ENCODE measurements at places on chromosomes 4 and X. TPM values are rescaled to one million over a fixed set of nuclear protein-coding genes. Genes with fewer than 3 reads are reported as not detected.

NPNT gene
- total RNA-seq: 23.2 TPM

TRAM1L1 gene
- 8.9 TPM for total RNA-seq

SLC6A14 gene
- 1.1 TPM for total RNA-seq

RHOH gene
- 3.1 TPM for total RNA-seq

ETDA gene
- total RNA-seq: not detected

MAGEA4 gene
- total RNA-seq: not detected

RENBP gene
- 4.9 TPM for total RNA-seq

SLC2A9 gene
- 2.5 TPM for total RNA-seq

GRCh38 chr4:47863486-47863885, 25.6 kb upstream of the CORIN start:
- peaks cover 35% of the 10 kb centered on the region for H3K36me3 ChIP-seq
- H3K27ac ChIP-seq: no peak overlapping the region
- no peak overlapping the region for H3K4me3 ChIP-seq
- peaks cover 3% of the 10 kb centered on the region for H3K4me1 ChIP-seq
- DNase-seq: no peak
- no peaks in the 10 kb centered on the region for H3K27me3 ChIP-seq

GRCh38 chr4:124948976-124949597, 236.6 kb upstream of the ANKRD50 start:
- H3K27me3 ChIP-seq: no peaks in the 10 kb centered on the region
- no peak overlapping the region for H3K4me3 ChIP-seq
- DNase-seq: no peak
- H3K4me1 ChIP-seq: peaks cover 23% of the 10 kb centered on the region
- H3K27ac ChIP-seq: no peak overlapping the region
- no peaks in the 10 kb centered on the region for H3K36me3 ChIP-seq

- peak overlapping the region; percentile 94 for H3K27ac ChIP-seq
- DNase-seq: no peak
- H3K36me3 ChIP-seq: peaks cover 4% of the 10 kb centered on the region
- H3K4me1 ChIP-seq: peaks cover 26% of the 10 kb centered on the region
- peak overlapping the region; percentile 89 for H3K4me3 ChIP-seq
- H3K27me3 ChIP-seq: peaks cover 7% of the 10 kb centered on the region
These were observed 76.5 kb upstream of the BCOR start for GRCh38 chrX:40174001-40174853.

- no peak for DNase-seq
- no peaks in the 10 kb centered on the region for H3K36me3 ChIP-seq
- no peak overlapping the region for H3K27ac ChIP-seq
- H3K27me3 ChIP-seq: no peaks in the 10 kb centered on the region
- H3K4me1 ChIP-seq: peaks cover 4% of the 10 kb centered on the region
These were observed 152.3 kb upstream of the MAD2L1 start for GRCh38 chr4:120218981-120219380.

DNA sequence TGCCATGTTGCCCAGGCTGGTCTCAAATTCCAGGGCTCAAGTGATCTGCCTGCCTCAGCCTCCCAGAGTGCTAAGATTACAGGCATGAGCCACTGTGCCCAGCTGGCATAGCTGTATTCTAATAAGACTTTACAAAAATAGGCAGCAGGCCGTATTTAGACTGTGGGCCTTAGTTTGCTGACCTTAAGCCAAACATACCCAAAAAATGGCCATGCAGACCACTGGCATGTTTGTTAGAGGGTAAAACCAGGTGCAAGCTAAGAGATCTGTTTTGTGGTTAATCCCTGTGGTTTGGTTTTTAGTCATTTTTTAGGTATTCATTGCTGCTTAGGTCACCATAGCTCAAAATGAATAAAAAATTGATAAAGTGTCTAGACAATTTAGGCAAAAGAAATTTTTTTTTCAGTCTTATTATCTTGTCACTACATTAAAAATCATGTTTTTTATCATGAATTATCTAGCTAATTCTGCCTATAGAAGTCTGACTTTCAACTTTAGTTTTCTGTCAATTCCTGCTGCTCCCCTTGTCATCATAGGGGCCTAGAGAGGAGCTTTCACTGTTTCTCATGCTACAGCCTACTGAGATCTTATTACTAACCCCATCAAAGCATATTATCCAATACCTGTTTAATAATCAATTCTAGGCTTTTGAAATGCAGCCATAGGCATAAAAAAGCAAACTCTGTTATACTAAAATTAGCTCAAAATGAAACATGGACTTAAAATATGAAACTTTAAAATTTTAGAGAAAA, 7.5 kb upstream of the SPINK2 start:
- H3K27ac ChIP-seq: no peak overlapping the region
- H3K4me1 ChIP-seq: no peaks in the 10 kb centered on the region
- H3K27me3 ChIP-seq: peaks cover 10% of the 10 kb centered on the region
- H3K36me3 ChIP-seq: no peaks in the 10 kb centered on the region
- DNase-seq: no peak

DNA sequence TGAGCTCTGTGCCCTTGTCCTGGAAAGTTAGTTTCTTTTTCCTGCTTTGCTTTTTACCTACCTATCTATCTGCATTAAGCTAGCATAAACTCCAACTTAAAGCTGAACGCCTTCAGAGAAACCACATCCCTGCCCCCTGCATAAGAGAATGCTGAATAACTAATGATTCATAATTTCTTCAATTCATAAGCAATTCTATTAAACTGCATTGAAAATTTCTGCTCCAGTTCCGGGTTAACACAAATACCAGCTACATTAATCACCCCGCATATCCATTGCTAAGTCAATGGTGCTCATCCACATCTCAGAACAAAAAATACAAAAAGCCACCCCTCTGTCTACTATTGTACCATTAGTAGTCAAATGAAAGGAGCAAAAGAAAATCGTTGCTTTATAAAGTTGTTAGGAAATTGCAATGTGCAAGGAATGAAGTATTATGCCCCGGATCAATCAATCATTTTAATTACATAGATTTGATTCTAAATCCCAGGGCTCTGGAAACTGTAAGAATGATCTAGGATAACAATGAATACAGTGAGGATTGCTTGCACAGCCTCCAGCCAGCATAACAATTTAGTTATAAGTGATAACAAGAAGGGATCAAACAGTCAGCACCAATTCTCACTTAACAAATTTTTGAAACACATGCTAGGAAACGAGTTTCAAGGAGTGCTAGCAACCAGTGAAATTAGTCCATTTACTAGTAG, 106.8 kb downstream of the ELOVL6 start:
- H3K27ac ChIP-seq: no peak overlapping the region
- H3K4me1 ChIP-seq: peaks cover 14% of the 10 kb centered on the region
- H3K27me3 ChIP-seq: no peaks in the 10 kb centered on the region

- H3K4me3 ChIP-seq: no peak overlapping the region
- no peak overlapping the region for H3K27ac ChIP-seq
- DNase-seq: no peak
- H3K4me1 ChIP-seq: no peaks in the 10 kb centered on the region
- H3K27me3 ChIP-seq: no peaks in the 10 kb centered on the region
These were observed 1005.9 kb downstream of the PDHA2 start for GRCh38 chr4:96845819-96846218.

DNA sequence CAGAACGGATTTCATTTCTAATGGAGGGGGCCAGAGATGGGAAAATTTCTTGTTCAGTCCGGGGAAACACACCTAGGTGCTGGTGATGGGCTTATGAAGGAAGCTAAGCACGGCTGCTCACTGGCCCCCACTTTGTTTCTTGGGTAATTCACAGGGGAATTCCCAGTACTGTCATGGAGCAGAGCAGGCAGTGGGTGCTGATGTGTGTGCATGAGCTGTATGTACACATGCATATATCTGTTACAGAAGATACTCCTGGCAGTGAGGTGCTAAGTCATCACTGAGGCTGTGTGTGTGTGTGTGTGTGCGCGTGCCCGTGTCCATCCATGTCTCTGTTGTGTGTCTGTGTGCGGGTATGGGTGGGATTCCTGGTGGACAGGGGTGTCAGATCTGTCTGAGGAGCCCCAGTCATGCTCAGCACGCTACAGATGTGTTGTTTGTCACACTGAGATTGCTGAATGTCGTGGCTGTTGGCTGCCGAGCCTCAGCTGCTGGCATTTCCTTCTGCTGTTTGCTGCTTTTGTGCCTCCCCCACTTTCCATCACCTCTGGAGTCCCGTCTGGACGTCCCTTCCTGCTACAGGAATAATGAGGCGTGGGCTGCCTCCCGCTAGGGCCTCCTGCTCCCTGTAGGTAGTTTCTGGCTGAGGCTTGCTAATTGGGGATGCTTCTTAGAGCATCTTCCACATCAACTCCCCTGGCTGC, 53.3 kb downstream of the JADE1 start:
- H3K4me3 ChIP-seq: no peak overlapping the region
- peaks cover 29% of the 10 kb centered on the region for H3K4me1 ChIP-seq
- no peaks in the 10 kb centered on the region for H3K27me3 ChIP-seq
- H3K27ac ChIP-seq: peak overlapping the region; percentile 22
- DNase-seq: no peak
- H3K36me3 ChIP-seq: peaks cover 39% of the 10 kb centered on the region

- no peak for DNase-seq
- no peaks in the 10 kb centered on the region for H3K36me3 ChIP-seq
- H3K27me3 ChIP-seq: no peaks in the 10 kb centered on the region
- no peak overlapping the region for H3K4me3 ChIP-seq
These were observed 57.8 kb downstream of the PPP1R2C start for GRCh38 chrX:42720209-42720608.

- H3K27ac ChIP-seq: no peak overlapping the region
- H3K4me3 ChIP-seq: no peak overlapping the region
- no peaks in the 10 kb centered on the region for H3K36me3 ChIP-seq
- H3K27me3 ChIP-seq: no peaks in the 10 kb centered on the region
- H3K4me1 ChIP-seq: no peaks in the 10 kb centered on the region
These were observed 545.0 kb downstream of the GABRG1 start for GRCh38 chr4:45578874-45579273.

DNA sequence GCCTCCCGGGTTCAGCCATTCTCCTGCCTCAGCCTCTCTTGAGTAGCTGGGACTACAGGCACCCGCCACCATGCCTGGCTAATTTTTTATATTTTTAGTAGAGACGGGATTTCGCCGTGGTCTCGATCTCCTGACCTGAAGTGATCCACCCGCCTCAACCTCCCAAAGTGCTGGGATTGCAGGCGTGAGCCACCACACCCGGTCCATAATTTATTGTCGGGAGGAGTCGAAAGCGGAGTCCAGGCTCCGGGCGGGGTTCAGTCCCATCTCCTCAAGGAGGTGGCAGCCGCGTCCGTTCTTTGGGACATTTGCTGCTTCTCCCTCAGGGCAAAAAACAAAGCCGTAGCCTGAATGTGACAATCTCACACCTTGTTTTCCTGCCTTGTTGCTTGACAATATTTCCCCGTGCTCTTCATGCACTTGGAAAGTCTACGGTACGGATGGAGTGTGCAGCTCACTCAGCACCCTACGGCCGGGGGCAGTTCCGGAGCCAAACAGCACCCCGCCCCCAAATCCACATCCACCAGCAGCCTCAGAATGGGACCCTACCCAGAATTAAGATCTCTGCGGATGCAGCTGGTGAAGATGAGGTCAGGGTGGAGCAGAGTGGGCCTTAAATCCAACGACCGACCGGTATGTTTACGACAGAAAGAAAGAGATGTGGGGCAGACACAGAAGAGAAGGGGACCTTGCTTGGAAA, 9.6 kb downstream of the GTPBP6 start:
- H3K4me1 ChIP-seq: no peaks in the 10 kb centered on the region
- no peak overlapping the region for H3K4me3 ChIP-seq
- H3K36me3 ChIP-seq: peaks cover 23% of the 10 kb centered on the region

GRCh38 chrX:31547816-31548215, 476.0 kb upstream of the FTHL17 start:
- H3K4me1 ChIP-seq: no peaks in the 10 kb centered on the region
- no peak overlapping the region for H3K27ac ChIP-seq
- no peak overlapping the region for H3K4me3 ChIP-seq
- no peaks in the 10 kb centered on the region for H3K27me3 ChIP-seq

- no peaks in the 10 kb centered on the region for H3K36me3 ChIP-seq
- no peak overlapping the region for H3K4me3 ChIP-seq
- no peaks in the 10 kb centered on the region for H3K27me3 ChIP-seq
- no peak for DNase-seq
- no peak overlapping the region for H3K27ac ChIP-seq
These were observed 351.9 kb upstream of the FTHL17 start for GRCh38 chrX:31423609-31424189.

DNA sequence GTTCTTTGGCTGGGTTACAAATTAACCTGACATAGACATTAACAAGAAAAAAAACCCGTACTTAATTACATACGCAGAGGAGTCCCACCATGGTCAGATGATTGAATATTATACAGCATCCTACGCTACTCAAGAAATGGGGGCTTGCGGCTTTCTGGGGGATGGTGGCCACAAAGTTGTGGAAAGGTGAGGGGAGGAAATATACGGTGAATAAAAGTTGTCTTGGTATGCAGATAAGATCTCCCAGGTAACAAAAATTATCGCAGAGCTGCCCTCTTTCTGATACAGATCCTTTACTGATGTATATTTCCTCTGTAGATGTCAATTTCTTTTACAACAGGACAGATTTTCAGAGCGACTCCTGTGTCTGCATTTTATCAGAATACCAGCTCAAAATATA, 890 bp downstream of the DCAF16 start:
- peak overlapping the region; percentile 99 for H3K27ac ChIP-seq
- peak overlapping the region; percentile 98 for H3K4me3 ChIP-seq
- DNase-seq: no peak
- H3K27me3 ChIP-seq: no peaks in the 10 kb centered on the region

- H3K4me3 ChIP-seq: no peak overlapping the region
- H3K36me3 ChIP-seq: no peaks in the 10 kb centered on the region
- H3K4me1 ChIP-seq: peaks cover 7% of the 10 kb centered on the region
- no peaks in the 10 kb centered on the region for H3K27me3 ChIP-seq
These were observed 68.7 kb upstream of the NDST3 start for GRCh38 chr4:117965622-117966021.

- H3K36me3 ChIP-seq: peaks cover 49% of the 10 kb centered on the region
- H3K27me3 ChIP-seq: no peaks in the 10 kb centered on the region
- no peak overlapping the region for H3K4me3 ChIP-seq
- H3K27ac ChIP-seq: no peak overlapping the region
- H3K4me1 ChIP-seq: peaks cover 18% of the 10 kb centered on the region
These were observed 88.0 kb upstream of the CBR4 start for GRCh38 chr4:169098054-169098497.

- DNase-seq: no peak
- no peaks in the 10 kb centered on the region for H3K27me3 ChIP-seq
- peak overlapping the region; percentile 83 for H3K27ac ChIP-seq
- H3K36me3 ChIP-seq: no peaks in the 10 kb centered on the region
These were observed 3.4 kb upstream of the USP53 start for GRCh38 chr4:119209077-119209476.

DNA sequence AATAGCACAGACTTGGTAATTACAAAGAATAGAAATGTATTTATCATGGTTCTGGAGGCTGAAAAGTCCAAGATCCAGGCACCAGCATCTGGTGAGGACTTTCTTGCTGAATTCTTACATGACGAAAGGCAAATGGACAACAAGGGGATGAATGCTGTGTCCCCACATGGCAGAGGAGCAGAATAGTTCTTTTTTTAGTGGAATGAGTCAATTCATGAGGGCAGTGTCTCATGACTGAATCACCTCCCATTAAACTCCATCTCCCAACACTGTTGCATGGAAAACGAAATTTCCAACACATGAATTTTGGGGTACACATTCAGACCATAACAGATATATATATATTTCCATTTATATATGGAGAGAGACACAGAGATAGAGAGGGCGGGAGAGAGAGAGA, 628.3 kb downstream of the TRIML1 start:
- DNase-seq: no peak
- no peak overlapping the region for H3K27ac ChIP-seq
- no peak overlapping the region for H3K4me3 ChIP-seq
- H3K27me3 ChIP-seq: no peaks in the 10 kb centered on the region
- no peaks in the 10 kb centered on the region for H3K4me1 ChIP-seq

Measured in type B pancreatic cell (in vitro differentiated cells).